Natural killer cell treated with Interleukin-12 subunit alpha and Interleukin-12 subunit beta and Interleukin-15 and Interleukin-18, amount 100 ng/mL, for 72 hours (primary cell): ENCODE measurements at places on chromosomes 1 and 21. TPM values are rescaled to one million over a fixed set of nuclear protein-coding genes. Genes with fewer than 3 reads are reported as not detected.
A peak's percentile ranks its signal among the peaks of the same experiment; 100 is the strongest.

The REN gene
- not detected for total RNA-seq

The ELF3 gene
- 0.98 TPM for total RNA-seq

The LCE1D gene
- not detected for total RNA-seq

The SEC16B gene
- total RNA-seq, result not detected

The SLAMF7 gene
- 677 TPM for total RNA-seq

The TGFBR3 gene
- total RNA-seq, result 157 TPM

The UQCRHL gene
- total RNA-seq, result 1.2 TPM

The RGS8 gene
- not detected for total RNA-seq

- DNase-seq, result no peak
These were observed 115.9 kb downstream of the HUNK start for GRCh38 chr21:31988492-31989290.

GRCh38 chr1:171494076-171494475 is 8.7 kb downstream of the PRRC2C start:
- no peak for DNase-seq

- no peak for DNase-seq
These were observed 174.1 kb downstream of the KCNJ6 start for GRCh38 chr21:37742115-37742514.

DNA sequence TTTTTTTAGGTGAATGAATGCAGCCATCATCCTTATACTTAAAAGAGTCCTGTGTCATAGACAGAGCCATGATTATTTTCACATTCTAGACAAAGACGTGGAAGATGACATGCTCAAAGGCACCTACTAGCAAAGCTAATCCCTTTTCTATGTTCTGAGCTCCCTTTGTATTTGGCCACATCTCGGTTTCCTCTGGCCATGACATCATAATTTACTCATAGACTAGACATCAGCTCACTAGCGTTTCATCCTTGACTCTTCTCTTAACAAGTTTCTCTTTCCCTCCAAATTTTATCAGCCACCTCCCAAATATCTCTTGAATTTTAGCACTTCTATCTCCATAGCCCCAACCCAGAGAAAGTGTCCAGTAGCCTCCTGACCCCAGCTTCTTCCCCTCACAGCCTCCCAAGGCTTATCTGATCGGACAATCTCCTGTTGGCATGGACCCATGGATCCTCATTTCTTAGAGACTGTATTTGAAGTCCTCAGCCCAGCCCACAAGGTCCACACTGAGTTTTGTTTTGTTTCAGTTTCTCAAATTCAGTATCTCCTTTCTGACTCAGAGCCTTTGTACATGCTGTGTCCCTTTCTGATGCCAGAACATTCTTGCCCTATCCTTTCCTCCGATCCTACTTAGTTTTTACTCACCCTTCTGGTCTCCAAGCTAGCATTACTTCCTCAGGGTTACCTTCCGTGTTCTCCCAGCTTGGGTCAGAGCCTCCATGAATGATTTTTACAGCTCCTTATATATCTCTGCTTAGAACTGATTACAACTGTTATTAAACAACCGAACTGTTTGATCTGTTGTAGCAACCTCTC is 33.0 kb upstream of the EPS8L3 start:
- DNase-seq, result no peak

DNA sequence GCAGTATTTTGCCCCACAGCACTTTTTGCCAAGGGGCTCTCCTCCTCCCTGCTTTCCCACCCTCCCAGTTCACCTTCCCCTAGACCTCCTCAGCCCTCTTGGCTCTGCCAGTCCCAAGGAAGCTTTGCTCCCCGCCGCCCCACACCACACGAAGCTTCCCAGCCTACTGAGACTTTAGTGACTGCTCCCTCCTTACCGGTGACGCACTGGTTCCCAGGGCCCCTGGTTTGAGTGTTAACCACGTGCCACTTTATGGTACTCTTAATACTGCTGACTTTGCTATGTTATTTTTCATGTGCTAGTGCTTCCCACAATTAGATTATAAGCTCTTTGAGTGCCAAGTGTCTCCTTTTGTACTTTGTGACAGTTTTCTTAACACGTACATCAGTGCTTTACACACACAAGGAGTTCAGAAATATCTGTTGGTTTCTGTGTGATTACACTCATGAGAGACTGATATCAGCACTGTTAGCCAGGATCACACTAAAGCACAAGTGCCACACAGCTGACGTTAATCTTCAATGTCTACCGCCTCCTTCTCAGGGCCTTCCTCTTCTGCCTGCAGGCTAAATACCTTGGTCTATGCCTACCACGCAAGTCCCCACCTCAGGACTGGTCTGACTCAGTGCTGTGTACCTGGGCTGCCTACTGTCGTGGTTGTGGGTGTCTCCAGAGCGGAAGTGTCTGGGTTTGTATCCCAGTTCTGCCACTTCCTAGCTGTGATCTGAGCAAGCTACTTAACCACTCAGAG is 61.0 kb downstream of the DNTTIP2 start:
- DNase-seq, result no peak

GRCh38 chr1:229342656-229343569 is at the start of gene CCSAP:
Gene CCSAP (minus strand): TSS chr1:229343047. CDS start chr1:229342465, 582 bp downstream.
- DNase-seq, result peak; percentile 62

- no peak for DNase-seq
These were observed 13.5 kb downstream of the KCNQ4 start for GRCh38 chr1:40796939-40797667.

GRCh38 chr1:93503816-93504215 is 55.9 kb downstream of the FNBP1L start:
- no peak for DNase-seq

- DNase-seq, result no peak
These were observed 64.4 kb downstream of the LHX9 start for GRCh38 chr1:197981561-197981960.

DNA sequence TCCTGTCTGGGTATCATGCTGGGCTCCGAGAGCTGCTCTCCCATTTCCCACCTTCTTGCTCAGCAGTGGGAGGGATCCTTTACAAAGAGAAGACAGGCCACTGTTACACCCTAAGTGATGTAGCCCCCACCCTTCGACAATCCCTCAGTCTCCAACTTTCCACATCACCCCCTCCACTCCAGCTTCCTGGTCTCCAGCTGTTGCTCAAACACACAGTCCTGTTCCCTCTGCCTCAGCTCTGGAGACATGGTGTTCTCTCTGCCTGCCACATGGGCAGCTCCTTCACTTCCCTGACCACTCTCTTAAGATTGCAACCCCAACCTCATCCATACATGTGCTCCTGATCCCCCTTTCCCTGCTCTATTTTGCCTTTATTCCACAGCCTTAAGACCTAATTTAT is 37.7 kb downstream of the SLC30A1 start:
- DNase-seq, result no peak

DNA sequence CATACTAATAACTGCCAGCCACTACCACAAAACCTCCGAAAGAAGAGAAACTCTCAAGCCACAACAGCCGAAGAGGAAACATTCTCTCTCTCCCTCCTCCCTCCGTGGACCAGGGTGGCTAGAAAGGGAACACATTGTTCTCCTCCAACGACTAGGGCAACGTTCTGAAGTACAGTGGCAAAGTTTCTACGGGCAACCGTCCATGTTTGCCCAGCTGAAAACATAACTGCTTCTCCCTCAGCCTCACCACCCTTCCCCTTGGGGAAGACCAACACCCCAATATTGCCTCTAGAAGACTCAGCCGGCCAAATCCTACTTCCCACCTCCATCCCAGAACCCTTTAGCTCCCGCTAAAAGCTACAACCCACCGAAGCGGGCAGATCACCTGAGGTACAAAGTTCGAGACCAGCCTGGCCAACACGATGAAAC is 2.0 kb downstream of the GLUL start:
- no peak for DNase-seq

DNA sequence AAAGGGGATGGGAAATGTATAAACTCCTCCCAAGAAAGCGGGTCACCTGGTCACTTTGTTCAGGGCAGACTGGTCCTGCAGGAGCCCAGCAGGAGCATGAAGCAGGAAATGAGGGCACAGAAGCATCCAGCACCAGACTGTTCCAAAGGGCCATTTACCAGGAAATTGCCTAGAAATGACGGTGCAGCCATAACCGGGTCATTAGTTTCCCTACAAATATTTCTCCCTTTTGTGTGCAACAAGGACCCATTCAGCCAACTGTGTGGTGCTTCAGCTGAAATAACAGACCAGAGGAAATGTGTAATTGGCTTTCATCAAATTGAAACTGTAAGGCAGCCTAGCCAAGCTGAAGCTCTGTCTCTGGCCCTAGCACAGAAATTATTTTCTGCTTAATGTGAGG is 7.6 kb upstream of the CTTNBP2NL start:
- DNase-seq, result no peak

DNA sequence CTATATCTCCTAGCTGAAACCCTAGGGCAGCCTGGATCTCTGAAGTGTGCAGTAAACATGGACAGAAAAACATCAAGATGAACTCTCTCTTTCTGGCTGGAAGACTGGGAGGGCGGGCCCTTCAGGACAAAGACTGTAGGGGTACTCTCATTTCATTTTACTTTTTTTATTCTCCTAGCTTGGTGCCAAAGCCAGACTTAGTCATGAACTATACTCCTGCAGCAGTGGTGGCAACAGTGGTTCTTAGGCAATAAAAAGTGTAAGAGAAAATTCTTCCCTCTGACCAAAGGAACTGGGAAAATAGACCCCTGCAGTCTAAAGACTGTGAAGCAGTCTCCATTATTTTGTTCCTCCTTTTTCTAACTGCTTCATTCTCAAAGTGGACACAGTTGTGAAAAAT is 213.8 kb upstream of the JUN start:
- DNase-seq, result no peak

GRCh38 chr1:9235096-9235459 is 504 bp downstream of the H6PD start:
- DNase-seq, result no peak

- DNase-seq, result no peak
These were observed 21.3 kb downstream of the KIAA0040 start for GRCh38 chr1:175171036-175171913.

GRCh38 chr1:23483321-23484252 is at the start of gene ASAP3:
Gene ASAP3 (minus strand): TSS chr1:23484179. CDS start chr1:23484133, 46 bp downstream.
- DNase-seq, result no peak

DNA sequence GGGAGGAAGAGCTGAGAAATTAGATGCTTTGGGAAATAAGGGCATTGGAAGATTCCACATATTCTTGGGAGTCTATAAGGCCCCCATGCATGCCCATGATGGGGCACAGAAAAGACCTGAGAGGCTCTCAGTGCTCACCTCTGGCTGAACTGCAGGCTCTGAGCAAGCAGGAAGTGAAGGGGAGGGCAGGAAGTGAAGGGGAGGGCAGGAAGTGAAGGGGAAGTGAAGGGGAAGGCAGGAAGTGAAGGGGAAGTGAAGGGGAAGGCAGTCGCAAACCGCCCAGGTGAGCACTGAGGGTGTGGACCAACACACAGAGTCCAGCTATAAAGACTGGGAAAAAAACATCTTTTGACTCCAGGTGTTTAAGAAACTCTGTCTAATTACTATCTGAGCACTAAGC is 3.5 kb downstream of the KRTAP10-9 start:
- DNase-seq, result no peak

- no peak for DNase-seq
These were observed 66.9 kb downstream of the HSD3B1 start for GRCh38 chr1:119573886-119574285.

- DNase-seq, result no peak
These were observed 44.8 kb upstream of the ABCG1 start for GRCh38 chr21:42174173-42174572.

DNA sequence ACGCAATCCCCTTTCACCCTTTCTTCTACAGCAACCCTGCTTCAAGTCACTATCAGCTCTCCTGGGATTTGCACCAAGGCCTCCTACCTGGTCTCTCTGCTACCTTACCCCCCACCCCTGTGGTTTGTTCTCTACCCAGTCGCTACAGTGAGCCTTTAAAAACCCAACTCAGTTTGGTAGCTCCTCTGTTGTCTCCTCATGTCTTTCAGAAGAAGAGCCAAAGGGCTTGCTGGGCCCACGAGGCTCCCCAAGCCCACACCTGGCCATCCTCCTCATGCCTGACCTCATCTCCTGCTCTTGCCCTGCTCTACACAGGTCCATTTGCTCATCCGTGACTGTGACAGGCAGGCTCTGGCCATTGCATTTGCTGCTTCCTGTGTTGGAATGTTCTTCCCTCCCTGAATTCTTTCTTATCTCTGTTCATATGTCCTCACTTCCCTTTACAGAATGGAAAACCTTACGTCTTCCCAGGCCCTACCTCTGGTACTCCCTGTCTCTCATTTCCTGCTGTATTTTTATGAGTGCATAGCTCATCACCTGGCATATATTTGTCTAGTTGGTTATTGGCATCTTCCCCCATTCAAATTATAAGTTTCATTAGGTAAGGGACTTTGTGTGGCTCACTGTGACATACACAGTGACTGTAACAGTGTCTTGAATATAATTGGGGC is 3.3 kb downstream of the RGS16 start:
- DNase-seq, result no peak

DNA sequence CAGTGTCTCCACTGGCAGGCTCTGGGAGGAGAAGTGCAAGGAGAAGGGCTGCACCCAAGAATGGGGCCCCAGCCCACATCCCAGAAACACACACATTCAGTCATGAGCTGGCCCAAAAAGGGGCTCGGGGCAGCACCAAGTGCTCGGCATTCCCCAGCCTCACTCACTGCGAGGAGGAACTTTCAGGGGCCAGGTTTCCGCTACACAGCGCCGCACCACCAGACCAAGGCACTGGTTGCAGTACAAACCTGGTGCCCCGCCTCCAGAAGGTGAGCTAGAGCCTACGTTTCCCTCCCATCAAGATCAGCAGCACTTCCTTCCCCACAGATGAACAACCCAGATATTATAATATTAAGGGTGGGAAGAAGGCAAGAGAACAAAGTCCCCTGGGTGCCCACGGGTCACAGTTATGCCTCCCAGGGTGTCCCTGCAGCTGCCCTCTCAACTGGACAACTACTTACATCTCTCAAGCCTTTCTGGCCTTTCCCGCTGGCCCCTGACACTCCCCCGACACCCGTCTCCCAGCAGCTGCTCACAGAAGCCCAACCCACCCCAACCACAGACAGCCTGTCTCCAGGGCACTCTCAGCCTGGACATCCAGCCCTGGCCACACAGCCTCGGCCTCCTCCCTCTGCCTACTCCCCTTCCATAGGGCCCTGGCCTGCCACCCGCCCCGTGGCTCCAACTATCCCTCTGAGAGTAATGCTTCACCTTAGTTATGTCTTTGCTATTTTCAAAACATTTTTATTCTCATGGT is 3.8 kb downstream of the PBXIP1 start:
- DNase-seq, result no peak
